ENCODE measurements at places on chromosomes 16 and 17.

- DNase-seq: no peak
These were observed 176.8 kb upstream of the HSBP1 start for GRCh38 chr16:83630979-83631378.

DNA sequence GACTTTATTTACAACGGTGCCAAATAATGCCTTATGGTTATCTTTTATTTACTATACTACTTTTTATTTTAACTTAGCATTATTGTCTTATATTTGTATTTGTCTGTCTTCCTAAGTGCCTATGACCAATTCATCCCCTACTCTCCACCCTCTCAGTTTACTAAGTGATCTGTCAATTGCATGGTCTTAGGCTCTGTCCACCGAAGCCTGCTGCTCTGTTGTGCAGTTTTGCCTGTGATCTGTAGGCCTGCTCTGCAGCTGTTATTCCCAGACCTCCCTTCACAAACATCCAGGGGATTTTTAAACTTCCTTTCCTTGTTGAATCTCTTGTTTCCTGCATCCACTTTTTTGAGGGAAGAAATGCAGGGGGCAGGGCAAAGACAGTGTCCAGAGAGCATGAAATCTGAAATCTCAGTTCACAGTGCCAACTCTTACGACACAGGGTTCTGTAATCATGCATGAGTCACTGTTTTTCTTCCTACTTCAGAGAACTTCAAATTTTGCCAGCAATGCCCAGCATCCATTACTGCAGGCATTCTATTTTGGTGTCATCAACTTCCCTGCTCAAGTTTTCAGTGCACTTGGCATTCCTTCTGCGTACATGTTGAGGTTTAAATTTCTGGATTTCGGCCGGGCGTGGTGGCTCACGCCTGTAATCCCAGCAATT is 11.4 kb downstream of the SLFN5 start:
- no peak for DNase-seq

DNA sequence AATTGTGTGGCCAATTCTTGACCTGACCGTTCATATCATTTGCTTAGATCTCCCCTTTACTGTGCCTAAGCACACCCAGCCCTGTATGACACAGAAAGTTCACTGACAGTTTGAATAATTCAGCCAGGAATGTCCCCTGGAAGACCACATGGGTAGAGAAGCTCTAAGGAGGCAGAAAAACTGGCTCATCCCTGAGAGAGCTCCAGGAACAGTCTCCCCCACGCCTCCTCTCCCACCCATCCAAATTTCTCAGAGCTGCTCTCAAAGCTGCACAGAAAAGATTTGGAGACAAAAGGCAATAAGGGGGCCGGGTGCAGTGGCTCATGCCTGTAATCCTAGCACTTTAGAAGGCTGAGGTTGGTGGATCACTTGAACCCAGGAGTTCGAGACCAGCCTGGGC is 11.2 kb downstream of the PRAC1 start:
- no peak for DNase-seq

DNA sequence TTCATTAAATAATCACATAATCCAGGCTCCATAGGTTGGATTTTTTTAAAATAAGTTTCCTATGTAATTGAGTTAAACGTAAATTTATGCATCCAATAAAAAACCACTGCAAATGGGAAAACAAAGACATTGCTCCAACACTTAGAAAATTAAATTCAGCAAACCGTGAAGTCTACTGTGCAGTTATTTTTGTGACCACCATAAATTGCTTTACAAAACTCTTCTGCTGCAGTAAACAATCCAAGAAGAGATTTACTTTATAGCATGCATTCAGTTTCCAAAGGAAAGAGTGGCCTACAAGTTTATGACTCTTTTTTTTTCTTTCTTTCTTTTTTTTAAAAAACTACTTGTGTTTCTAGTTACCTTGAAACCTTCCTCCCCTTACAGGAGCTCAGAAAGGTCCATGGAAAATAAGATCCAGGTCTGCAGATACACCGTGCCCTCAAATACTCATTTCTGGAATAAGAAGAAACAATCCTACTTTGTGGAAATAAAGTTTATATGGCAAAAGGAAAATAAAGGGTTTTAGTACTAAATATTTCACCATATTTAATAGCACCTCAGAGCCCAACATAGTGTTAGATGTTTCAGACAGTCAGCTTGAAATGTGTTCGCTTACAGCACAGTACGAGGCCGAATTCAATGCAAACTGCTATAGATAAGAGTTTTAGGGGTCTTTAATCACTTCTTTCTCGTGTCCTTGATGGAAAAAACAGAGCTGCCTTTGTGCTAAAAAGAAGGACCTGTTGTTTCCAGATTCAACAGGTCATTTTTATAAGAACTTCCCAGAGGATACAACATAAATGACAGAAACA is 3.2 kb downstream of the HS3ST3A1 start:
- no peak for DNase-seq

- DNase-seq: no peak
These were observed 447.8 kb upstream of the GOT2 start for GRCh38 chr16:59181821-59182420.

GRCh38 chr16:79849119-79849518 is 248.6 kb upstream of the MAF start:
- DNase-seq: no peak

DNA sequence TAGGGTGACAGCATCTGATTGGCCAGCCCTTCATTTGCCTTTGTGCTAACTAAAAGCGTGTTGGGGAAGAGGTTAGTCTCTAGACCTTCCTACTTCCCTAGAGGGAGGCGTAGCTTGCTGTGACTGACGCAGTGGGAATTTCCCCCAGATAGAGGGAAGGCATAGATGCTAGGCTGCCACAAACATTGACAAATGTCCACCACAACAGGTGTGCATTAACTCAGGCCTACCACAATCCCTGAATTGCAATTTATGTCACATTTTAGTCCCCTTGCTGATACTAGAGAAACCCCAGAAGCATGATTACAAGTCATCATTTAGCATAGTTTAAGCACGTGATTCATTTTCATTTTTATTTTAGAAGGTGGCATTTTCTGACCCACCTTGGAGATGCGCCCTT is 76.3 kb upstream of the WSB1 start:
- DNase-seq: no peak

DNA sequence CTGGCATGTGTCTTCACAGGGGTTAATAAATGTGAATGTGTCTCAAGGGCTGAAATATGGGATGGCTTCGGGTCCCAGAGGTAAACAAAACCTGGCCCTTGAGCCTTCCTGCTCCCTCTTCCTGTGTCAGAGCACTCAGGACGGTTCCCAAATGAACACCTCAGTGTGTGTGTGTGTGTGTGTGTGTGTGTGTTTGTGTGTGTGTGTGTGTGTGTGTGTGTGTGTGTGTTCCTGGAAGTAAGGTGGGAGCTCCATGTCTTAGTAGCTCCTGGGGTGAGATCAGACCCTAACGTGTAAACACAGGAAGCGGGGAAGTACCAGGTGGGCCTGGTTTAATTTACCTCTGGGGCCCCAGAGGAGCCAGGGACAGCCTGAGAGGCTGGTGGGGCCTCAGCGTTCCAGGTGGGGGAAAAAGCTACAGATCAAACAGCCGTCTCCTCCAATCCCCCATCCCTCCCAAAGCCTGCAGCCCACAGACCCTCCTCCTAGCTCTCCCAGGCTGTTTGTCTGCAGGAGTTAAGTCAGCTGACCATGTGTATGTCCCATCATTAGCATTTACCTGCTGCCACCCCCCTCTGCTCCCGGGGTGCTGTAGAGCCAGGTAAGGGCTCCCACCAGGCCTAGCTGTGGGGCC is 6.1 kb downstream of the KIF19 start:
- no peak for DNase-seq

DNA sequence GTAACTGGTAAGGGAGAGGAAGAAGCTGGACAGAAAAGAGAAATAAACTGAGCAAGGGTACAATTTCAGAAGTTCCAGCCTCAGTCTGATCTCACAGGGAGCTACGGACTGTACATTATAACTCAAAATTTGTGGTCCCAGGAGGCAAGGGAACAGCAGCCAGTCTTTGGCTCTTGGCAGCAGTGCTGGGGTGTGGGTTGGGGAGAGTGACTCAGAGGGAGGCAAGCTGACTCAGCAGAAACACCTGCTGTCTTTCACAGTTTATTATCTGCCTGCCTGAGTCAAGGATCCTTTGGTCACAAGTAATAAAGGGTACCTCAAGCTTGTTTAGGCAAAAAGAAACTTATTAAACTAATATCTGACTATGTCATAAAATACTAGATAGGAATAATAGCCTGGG is 73.5 kb upstream of the KIF2B start:
- no peak for DNase-seq

DNA sequence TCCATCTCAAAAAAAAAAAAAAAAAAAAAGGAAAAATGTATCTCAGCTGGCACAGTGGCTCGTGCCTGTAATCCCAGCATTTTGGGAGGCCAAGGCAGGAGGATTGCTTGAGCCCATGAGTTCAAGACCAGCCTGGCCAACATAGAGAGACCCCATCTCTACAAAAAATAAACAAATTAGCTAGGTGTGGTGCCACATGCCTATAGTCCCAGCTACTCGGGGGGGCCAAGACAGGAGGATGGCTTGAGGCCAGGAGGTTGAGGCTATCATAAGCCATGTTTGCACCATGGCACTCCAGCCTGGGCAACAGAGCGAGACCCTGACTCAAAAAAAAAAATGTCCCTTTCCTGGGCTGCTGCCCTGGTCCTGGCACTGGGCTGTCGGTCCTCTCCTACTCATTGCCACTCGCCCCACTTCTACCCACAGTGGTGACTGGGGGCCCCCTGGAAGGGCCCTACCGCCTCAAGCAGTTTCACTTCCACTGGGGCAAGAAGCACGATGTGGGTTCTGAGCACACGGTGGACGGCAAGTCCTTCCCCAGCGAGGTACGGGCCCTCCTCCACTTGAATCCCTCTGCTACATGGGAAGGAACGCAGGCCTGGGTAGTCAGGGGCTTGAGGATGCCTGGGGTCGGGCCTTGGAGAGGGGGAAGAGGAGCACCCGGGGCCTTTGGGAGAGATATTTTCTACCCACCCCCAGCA is 6.1 kb downstream of the CA7 start:
- no peak for DNase-seq

DNA sequence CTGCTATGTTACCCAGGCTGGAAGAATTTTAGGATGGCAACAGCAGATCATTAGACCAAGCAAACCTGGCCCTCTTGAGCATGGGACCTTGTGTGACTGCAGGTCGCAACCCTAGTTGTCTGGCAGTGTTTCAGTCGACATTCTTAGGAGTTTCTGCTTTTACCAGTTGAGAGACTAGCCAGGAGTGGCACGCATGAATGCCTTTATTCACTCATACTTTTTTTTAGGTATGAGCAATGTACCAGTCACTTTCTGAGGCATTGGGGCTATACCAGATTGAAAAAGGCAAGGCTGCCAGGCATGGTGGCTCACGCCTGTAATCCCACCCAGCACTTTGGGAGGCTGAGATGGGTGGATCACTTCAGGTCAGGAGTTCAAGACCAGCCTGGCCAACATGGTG is 28.2 kb upstream of the HAS3 start:
- DNase-seq: no peak

GRCh38 chr17:62134397-62134796 is 69.3 kb upstream of the MED13 start:
- no peak for DNase-seq

DNA sequence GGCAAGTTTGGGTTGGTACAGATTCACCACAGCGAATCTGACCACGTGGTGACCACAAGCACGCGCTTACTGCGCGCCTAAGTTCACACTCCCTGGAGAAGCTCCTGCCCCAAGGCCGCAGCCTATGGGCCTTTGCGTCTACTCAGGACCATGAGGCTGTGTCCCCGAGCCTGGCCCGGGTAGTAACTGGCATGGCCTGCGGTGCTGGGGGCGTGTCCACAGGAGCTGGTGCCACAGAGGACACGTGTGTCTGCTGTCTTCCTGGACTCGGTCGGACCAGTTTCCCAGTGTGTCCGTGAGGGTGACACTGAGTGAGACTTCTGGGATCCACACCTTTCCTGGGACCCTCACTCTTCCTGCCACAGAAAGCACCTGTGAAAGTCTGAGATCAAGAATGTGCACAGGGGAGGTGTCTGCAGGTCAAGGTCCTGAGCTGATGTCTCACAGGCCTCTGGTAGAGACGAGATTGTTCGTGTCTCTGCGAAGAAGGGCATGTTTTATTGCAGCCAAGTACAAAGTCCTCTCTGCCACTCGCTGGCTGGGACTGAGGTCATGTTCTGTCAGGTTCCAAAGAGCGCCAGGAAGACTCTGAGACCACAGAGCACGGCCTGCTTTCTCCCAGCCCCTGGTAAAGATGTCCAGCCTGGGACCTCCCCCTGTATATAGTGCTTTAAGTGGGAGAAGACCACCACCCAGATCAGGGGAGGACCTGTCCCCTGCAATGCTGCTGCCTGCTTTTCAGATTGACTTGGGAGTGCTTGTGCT is 25.2 kb upstream of the CAPN15 start:
- DNase-seq: no peak

DNA sequence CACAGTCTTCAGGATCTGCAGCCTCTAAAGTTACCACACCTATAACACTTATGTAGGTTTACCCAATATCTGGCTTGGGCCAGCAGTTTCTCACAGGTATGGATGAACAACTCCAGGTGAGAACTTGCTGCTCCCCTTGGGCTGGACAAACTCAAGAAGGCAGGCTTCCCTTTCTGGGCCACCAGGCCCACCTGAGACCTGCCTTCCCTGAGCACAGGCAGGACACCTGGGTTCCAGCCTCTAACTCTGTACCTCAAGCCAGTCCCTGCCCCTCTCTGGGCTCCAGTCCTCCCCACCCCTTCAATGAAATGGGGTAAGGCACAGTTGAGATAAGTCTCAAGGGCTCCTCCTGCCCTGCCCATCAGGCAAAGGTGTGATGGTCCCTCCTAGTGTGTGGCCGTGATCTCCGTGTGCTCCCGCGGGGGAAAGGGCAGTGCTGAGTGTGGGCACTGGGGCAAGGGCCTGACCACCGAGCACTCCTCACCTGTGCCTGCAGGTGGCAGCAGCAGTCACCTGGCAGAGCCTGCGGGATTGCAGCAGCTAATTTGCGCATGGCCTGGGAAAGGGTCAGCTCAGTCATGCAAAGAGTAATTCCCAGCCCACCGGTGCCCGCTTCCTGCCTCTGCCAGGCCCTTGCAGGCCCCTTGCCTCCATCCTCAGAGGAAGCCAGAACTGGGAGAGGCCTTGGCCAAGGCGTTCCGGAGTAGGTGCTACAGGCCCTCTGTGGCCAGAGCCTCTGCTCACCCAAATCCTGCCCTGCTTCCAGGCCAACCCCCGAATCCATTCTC is 28.2 kb upstream of the ADGRG1 start:
- peak; percentile 43 for DNase-seq

DNA sequence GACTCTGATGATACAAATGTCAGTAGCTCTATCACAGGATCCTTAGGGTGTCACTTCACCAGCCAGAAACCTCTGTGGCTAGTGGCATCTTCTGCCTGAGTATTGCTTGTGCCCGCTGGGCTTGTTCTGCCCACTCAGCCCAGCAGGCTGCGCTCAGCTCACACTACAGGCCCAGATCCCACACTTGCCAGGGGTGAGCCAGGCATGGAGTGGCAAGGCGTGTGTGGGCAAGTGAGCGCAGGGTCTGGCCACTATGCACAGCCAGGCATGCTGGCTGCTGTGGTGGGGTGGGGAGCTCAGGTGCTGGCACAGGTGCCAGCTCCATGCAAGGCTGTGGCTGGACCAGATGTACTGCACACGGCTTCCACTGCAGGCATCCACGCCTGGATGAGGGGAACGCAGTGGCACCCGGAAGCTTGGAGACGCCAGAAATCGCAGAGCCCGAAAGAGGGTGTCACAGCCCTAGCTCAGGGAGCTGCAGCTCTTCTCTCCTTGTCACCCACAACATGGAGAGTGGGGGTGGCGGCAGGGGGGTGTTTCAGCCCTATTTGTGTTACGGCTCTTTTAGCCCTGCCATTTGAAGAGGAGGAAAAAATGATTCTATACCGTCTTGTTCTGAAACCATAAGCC is 10.2 kb downstream of the CFAP97D1 start:
- DNase-seq: no peak
